ENCODE measurements at places on chromosomes 7 and 10. TPM values are rescaled to one million over a fixed set of nuclear protein-coding genes. Genes with fewer than 3 reads are reported as not detected.

DNA sequence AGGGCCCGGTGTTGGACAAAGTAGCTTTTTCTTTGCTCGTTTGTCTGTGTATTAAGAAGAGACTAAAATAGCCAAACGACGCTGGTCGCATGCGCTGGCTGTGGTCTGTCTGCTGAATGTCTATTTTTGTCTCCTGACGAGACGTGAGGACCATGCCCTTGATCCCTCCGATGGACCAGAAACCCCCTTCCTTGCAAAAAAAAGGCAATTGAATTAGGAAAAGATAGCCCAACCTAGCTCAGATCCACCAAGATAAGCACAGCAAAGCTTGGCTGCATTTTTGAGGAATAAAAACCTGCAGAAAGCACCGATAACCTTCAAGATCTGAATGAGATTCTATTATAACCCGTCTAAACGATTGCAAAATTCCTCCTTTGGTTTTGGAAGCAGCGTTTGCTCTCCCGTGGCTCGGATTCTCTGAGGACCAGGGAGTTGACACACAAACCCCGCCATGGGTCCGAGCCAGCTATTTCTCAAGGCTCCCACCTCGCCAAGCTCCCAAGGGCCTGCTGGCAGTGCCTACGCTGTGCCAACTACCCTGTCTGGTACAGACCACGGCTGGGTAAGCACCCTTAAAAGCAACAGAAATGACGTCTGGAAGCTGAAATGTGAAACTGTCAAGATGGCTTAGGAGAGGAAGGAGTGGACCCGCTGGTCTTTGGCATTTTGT is 17.7 kb upstream of the TTYH3 start:
- DNase-seq: no peak

- no peak for DNase-seq
Observed at GRCh38 chr10:123808906-123809305, 82.7 kb downstream of the CPXM2 start.

DNA sequence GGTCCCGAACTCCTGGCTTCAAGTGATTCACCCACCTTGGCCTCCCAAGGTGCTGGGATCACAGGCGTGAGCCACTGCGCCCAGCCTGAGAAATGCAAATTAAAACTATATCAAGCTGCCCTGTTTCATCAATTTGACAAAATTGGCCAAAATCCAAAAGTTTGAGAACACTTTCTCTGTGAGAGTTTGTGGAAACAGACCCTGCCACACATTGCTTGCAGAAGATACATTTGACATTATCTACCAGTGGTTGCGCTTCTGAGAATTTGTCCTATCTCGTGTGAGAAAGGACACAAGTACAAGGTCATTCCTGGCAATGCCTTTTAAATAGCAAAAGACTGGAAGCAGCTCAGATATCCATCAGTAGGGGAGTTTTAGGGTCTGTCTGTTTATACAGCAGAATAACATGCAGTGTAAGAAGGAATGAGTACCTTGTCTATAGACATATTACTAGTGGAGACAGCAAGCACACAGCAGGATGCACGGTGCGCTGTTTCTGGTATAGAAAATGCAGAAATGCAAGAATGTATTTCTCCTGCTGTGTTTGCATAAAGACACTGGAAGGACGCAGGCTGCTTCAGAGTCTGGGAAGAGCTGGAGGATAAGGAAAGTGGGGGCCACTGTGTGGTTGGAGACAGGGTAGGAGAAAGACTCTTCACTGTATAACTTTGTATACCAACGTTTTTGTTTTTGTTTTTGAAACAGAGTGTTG is 4.3 kb downstream of the LHPP start:
- DNase-seq: no peak

DNA sequence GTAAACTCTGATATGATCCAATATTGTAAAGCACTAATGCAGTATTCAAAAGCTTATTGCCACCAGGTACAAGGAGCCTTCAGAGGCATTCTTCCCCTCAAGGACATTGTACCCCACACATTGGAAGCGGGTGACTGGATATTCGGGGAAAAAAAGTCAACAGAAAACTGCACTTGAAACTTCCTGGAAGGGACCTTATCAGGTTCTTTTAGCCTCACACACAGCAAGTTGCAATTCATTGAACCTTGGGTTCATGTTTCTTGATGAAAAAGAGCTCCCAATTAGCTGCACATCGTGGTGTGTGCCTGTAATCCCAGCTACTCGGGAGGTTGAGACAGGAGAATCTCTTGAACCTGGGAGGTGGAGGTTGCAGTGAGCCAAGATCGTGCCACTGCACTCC is 16.4 kb upstream of the MICU1 start:
- DNase-seq: no peak

DNA sequence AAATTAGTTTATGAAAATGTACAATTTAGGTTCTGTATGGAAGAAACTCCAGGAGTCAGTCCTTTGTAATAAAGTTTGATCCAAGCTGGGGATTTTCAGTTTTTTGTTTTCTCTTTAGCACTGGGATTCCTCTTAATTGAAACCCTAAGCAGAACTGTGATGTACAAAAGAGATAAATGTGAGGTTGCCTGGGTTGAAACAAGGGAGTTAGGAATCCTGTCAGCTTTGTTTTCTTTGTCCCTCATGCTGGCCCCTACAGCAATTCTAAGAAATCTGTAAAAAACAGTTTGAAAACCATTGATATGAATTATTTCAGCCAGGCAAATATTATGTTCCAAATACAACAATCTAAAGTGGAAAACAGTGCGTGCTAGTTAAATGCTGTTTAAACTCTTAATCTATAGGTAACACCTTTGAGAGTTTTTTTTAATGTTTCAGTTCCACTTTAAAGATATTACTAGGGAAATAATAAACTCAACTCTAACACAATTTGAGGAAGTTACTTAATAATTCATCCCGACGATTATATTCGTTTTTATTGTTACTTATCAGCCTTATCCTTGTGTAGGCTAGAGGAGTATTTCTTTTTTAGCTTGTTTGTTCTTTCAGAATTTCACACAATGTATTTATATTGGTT is 65.3 kb downstream of the SGCE start:
- no peak for DNase-seq

GRCh38 chr7:155287284-155287935 is 10.3 kb upstream of the INSIG1 start:
- DNase-seq: no peak

- DNase-seq: no peak
Observed at GRCh38 chr10:2618690-2619089, 448.7 kb upstream of the PFKP start.

MINPP1 gene
- total RNA-seq: 34.9 TPM

UBE3C gene
- total RNA-seq: 46.1 TPM

NEUROG3 gene
- total RNA-seq: not detected

PDE6C gene
- not detected for total RNA-seq

GPNMB gene
- total RNA-seq: 33.1 TPM

ACADSB gene
- total RNA-seq: 4.7 TPM

FAM131B gene
- total RNA-seq: not detected

ATOH7 gene
- total RNA-seq: not detected

Data from Caki2 (cell line).